ENCODE measurements at places on chromosomes 2 and 18. TPM values are rescaled to one million over a fixed set of nuclear protein-coding genes. Genes with fewer than 3 reads are reported as not detected.

The PUM2 gene
- total RNA-seq = 78.4 TPM

The BIRC6 gene
- 66.1 TPM for total RNA-seq

The PARD6G gene
- not detected for total RNA-seq

GRCh38 chr2:231590614-231591013, 2.0 kb upstream of the TEX44 start:
- no peaks in the 10 kb centered on the region for H3K4me1 ChIP-seq
- no peak overlapping the region for H3K4me3 ChIP-seq
- H3K36me3 ChIP-seq = no peaks in the 10 kb centered on the region
- no peak overlapping the region for H3K27ac ChIP-seq
- no peaks in the 10 kb centered on the region for H3K27me3 ChIP-seq

DNA sequence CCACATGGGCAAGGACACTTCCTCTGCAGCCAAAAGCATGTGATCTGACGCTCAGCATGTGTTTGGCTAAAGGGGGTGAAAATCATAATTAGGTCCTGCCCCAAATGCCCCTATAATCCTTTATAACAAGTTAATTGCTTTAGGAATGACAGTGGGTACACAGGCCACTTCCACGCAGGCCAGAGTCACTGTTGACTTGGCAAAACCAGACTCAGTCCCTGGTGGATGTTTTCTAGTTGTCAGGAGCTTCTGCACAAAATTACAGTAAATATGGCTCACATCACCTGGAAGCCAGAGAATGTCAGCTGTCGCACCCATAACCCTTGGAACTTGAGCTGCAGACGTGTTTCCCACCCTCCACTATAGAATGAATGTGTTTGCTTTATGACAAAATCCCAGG, 13.3 kb upstream of the PXDN start:
- no peaks in the 10 kb centered on the region for H3K4me1 ChIP-seq
- H3K27me3 ChIP-seq = no peaks in the 10 kb centered on the region
- no peak overlapping the region for H3K4me3 ChIP-seq
- no peaks in the 10 kb centered on the region for H3K36me3 ChIP-seq
- H3K27ac ChIP-seq = no peak overlapping the region

The C2orf66 gene
- 0.09 TPM for total RNA-seq

The RALB gene
- 34.0 TPM for total RNA-seq

GRCh38 chr2:45743531-45744396, 92.3 kb downstream of the PRKCE start:
- no peak overlapping the region for H3K27ac ChIP-seq
- no peak overlapping the region for H3K4me3 ChIP-seq
- H3K36me3 ChIP-seq = peaks cover 2% of the 10 kb centered on the region
- DNase-seq = no peak

- peaks cover 7% of the 10 kb centered on the region for H3K27me3 ChIP-seq
- DNase-seq = no peak
- H3K27ac ChIP-seq = no peak overlapping the region
- H3K4me3 ChIP-seq = no peak overlapping the region
These were observed 109.5 kb downstream of the CABYR start for GRCh38 chr18:24248359-24248758.

DNA sequence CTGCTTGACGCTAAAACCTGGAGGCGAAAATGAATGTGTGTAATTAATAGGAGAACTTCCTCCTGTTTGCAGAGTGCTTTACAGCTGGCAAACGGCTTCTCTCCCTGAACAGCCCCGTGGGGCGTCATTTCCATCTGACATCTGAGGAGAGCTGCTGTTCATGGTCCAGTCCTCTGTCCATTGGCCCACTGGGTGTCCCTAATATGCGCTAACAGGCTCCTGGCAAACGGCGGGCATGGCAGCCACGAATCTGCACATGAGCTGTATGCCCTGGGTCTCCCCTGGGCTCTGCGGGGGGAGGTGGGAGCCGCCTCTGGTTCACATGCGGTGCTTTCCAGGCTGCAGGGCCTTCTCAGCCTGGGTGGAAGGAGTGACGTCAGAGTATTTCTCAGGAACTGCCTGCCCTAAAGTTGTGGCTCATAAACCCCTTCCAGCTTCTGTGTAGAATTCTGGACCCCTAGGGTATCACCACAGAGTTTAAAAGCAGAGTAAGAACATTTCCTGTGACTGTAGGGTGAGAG, 73.2 kb downstream of the LRRFIP1 start:
- peak; percentile 90 for DNase-seq
- H3K36me3 ChIP-seq = peaks cover 37% of the 10 kb centered on the region
- H3K4me3 ChIP-seq = peak overlapping the region; percentile 70
- peaks cover 97% of the 10 kb centered on the region for H3K4me1 ChIP-seq
- H3K27ac ChIP-seq = peak overlapping the region; percentile 95

DNA sequence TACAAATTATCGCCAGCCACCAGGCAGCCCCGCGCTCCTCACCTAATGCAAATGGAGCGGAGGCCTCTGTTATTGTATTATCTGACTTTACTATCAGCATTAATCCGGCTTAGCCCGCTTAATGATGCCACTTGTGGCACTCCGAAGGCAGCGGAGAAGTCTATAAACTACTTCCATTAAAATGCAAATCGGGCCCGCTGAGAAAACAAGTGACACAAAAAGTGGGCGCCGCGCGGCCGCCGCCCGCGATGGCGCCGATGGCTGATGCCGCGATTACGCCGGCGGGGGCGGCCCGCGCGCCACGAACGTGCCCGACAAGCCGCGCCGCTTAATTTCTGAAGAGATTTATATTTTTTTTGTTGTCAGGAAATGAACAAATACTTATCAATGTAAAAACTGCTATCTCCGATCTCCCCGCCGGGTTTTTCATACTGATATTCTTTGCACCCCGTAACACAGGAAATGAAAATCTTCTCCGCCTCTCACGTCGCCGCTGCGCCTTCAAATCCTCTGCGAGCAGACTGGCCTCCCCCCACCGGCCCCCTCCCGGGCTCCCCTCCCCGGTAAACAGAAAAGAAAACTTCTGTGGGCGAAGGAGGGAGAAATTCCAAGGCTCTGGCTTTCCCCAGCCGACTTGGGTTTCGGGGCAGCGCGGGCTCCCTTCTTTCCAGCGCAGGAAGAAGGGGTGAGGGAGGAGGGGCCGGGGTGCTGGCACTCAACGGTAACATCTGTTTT, 221.8 kb downstream of the INSIG2 start:
- H3K27me3 ChIP-seq = no peaks in the 10 kb centered on the region
- H3K27ac ChIP-seq = peak overlapping the region; percentile 93
- peaks cover 7% of the 10 kb centered on the region for H3K4me1 ChIP-seq
- no peaks in the 10 kb centered on the region for H3K36me3 ChIP-seq

DNA sequence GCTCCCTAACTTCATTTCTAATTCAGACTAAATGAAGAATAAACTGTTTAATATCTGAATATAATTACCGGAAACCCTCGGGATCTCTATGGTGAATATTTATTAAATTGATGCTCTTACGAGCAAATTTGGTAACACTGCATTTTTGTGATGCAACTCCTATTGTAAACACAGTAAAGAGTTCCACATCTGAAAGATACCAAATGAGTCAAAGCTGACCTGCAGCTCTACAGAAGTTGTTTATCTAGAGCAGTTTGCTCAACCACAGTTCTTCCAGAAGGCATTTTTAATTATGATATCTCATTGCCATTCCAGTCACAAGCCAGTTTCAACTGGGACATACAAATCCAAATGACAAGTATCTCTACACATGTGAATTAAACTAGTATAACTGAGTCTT, 129.7 kb downstream of the PKP4 start:
- no peak overlapping the region for H3K4me3 ChIP-seq
- peaks cover 4% of the 10 kb centered on the region for H3K36me3 ChIP-seq
- H3K27me3 ChIP-seq = no peaks in the 10 kb centered on the region
- DNase-seq = no peak
- no peaks in the 10 kb centered on the region for H3K4me1 ChIP-seq
- H3K27ac ChIP-seq = no peak overlapping the region

GRCh38 chr2:159148901-159149300, 137.6 kb downstream of the WDSUB1 start:
- H3K4me3 ChIP-seq = no peak overlapping the region
- no peak for DNase-seq
- no peaks in the 10 kb centered on the region for H3K27me3 ChIP-seq
- H3K36me3 ChIP-seq = no peaks in the 10 kb centered on the region

DNA sequence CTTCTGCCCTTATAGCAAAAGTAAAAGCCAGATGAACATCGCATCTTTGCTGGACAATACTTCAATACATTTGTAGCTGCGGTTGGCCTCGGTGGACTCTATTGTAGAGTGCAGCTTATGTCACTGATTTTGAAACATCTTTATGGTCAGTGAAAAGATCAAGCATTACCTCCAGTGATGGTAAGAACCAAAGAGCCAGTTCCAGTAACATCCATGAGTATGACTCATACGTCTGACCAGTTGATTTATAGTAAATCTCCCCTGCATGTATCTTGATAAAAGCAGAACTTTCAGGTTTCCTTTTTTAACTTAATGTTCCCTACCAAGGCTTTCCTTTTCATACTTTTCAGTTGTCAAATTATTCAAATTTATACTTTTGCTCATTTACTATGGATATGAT, 119.2 kb upstream of the HNRNPA3 start:
- H3K36me3 ChIP-seq = no peaks in the 10 kb centered on the region
- DNase-seq = no peak
- no peak overlapping the region for H3K4me3 ChIP-seq
- peaks cover 7% of the 10 kb centered on the region for H3K27me3 ChIP-seq
- H3K4me1 ChIP-seq = no peaks in the 10 kb centered on the region
- no peak overlapping the region for H3K27ac ChIP-seq

DNA sequence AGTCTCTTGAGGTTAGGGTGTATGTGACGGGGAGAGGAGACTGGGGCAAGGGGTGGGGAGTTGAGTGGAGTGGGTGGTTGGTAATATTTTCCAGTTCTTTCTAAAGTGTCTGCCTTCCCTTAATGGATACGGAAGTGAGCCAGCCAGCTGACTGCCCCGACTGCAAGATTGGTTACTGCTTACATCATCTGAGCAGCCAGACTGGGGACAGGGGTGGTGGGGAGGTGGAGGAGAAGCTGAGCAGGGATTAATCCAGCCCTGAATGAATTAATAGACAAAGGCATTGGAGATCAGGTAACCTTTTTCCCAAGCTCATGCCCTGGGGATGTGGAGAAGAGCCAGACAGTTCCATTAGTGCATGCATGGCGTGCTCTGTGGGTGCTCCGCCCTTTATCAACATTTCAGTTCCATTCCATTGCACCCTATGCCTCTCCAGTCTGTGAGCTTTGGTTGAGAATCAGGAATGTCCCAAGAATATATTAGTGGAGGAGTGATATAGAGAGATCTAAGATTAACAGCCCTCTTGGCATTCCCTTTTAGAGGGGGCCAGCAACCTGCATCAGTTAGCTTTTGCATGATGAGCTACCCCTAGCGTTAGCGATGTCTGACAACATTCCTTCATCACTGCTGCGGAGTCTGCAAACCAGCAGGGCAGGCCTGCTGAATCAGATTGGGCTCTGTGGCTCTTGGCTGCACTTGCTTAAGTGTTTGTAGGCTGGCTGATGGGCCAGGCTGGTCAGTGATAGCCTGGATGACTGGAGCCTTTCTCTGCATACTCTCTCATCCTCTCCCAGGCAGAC, 67.4 kb downstream of the TNP1 start:
- no peak overlapping the region for H3K27ac ChIP-seq
- H3K4me1 ChIP-seq = no peaks in the 10 kb centered on the region
- no peaks in the 10 kb centered on the region for H3K36me3 ChIP-seq
- no peak for DNase-seq

DNA sequence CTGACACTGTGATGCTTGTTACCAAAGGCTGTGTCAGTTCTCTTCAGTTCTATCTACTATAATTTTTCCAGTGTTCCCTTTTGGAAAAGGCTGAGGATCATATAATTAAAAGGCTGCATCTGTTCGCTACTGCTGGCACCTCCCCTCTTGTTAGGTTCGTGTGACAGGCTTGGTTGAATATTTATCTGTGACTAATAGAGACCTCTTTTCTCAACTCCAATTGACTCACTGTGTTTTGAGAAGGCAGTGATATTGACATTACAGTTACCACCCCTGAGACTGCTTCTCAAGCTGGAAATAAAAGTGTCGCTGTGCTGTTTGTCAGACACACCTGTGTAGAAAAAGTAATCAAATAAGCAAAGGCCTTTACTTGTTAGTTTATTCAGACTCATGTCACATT, 205.5 kb upstream of the KCNH7 start:
- H3K4me1 ChIP-seq = no peaks in the 10 kb centered on the region
- no peak for DNase-seq
- H3K36me3 ChIP-seq = no peaks in the 10 kb centered on the region
- H3K4me3 ChIP-seq = no peak overlapping the region
- H3K27me3 ChIP-seq = no peaks in the 10 kb centered on the region

- H3K27ac ChIP-seq = no peak overlapping the region
- peaks cover 11% of the 10 kb centered on the region for H3K27me3 ChIP-seq
- DNase-seq = no peak
- H3K36me3 ChIP-seq = no peaks in the 10 kb centered on the region
- peaks cover 8% of the 10 kb centered on the region for H3K4me1 ChIP-seq
These were observed 3.4 kb downstream of the TFPI start for GRCh38 chr2:187550857-187551256.

DNA sequence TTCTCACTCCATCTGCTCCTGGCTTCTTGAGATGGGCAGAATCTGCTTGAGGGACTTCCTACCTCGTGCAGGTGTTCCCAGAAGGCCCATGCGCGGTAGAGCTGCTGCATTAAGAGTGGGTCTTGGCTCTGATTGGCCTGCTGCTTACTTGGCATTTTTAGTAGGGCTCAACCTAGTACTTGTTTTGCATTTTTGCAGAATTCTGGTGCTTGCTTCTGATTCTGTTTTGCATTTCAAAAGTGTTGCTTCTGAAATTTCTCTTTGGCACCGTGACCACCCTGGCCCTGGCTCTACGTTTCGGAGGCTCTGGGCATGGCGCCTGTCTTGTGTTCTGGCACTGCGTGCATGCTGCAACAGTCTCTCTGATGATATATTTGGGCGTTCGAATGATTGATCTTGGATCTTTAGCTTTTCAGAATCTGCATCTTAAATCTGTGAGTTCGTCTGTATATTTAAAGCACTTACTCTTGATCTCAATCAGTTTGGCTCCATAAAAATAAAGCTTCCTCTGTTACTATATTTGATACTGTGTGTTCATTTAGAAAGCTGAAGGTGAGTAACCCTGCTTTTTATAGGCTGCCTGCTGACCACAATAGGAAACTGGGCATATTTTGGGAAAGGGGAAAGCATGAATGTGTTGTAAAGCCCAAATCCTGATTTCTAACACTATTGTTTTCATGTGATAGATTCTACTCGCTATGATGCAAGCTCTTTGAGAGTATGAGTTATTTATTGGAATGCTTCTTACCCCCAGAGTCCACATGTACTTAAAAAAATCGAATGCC, 22.2 kb downstream of the EFR3B start:
- no peak overlapping the region for H3K4me3 ChIP-seq
- H3K4me1 ChIP-seq = peaks cover 6% of the 10 kb centered on the region
- no peak overlapping the region for H3K27ac ChIP-seq
- DNase-seq = no peak
- no peaks in the 10 kb centered on the region for H3K27me3 ChIP-seq

The LOXL3 gene
- total RNA-seq = 0.96 TPM

Data from activated CD4-positive, alpha-beta T cell treated with anti-CD3 and anti-CD28 coated beads for 36 hours (primary cell).